ENCODE measurements at places on chromosomes 13 and 19.

DNA sequence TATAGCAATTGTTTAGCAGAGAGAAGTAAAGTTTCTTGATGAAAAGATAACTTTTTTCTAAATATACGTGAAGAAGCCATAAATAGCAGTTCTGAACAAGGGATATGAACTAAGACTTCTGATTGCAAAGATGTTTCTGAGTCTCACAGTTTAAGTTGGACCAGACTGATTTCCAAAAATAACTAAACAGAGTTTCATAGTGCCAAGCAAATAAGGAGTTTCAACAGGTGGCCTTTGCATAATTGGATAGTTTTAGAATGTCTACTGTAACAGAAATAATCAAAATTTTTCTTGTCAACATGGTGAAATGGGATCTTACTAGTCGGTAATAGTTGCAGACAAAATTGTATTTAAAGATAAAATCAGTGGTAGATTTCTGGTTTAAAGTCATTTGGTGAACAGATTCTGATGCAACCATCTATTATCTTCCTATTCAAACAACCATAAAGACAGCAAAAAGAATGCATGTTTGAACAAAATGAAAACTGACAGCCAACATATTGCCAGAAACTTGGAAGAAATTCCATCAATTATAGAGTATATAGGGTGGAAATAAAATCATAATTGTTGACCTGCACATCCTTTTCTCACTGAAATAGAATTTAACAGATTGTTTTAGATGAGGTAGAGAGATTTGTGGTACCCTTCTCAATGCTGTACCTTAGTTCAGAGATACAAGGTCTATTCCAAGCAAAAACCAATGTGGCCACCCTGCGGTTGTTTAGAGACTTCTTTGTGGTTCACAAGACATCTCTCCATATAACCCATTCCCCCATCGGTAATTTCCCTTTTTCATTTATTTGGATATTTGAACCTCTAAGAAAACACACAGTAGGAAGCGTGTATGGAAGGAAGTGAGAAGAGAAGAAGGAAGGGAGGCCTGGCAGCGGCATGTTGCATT lies 275.3 kb downstream of the COG6 start:
- no peak for DNase-seq

DNA sequence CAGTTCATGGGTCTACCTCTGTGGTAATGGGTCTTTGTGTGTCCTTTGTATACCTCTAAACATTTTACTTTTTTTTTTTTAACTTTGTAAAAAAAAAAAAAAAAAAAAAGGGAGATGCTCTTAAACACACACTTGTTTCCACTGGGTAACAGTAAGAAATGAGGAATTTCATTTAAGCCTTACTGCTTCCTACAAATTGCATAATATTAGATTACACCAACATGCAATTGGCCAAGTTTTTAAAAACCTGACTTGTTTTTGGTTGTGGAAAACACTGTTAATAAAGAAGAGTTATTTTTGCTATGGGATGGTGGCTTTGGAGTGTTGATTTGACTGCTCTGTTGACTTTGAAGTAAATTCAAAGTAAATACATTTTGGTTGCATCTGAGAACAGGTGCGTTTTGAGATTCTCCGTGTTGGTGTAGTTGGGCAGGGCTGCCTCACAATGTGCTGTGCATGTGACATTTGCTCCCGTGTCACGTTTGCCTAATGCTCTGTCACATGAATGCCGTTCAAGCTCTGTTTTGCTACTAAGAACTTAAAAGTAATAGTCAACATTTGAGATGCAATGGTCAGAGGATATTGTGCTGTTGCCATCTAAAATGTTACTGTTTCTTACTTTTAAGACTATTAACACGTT lies 202.4 kb downstream of the LMO7 start:
- DNase-seq, result no peak

DNA sequence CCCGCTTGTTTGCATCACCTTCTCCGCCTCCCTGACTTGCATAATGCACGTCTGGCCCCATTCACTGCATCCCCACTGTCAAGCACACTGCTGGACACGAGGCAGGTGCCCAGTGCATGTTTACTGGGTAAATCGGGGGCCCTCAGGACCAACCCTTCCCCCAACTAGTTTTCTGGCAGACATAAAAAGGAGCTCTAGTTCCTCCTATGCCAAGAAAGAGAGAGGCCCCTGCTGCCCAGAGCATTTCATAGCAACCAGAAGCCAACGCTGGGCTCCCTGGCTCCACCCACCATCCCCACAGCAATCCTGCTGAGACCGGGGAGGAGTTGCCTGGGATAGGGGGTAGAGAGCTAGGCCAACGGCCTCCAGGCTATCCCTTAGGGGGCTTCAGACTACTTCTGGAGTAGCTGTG lies 23.2 kb downstream of the ANKRD27 start:
- no peak for DNase-seq

- no peak for DNase-seq
Observed at GRCh38 chr19:29404951-29405727, 120.7 kb upstream of the VSTM2B start.

- DNase-seq, result no peak
Observed at GRCh38 chr19:54062643-54063042, 1.1 kb downstream of the VSTM1 start.

- DNase-seq, result no peak
Observed at GRCh38 chr19:6210721-6211600, 68.8 kb downstream of the MLLT1 start.

GRCh38 chr13:98261165-98261702 lies 84.2 kb upstream of the RNF113B start:
- no peak for DNase-seq

Measured in T follicular helper cell (primary cell).